ENCODE measurements at places on chromosomes 12 and 14. TPM values are rescaled to one million over a fixed set of nuclear protein-coding genes. Genes with fewer than 3 reads are reported as not detected.

DNA sequence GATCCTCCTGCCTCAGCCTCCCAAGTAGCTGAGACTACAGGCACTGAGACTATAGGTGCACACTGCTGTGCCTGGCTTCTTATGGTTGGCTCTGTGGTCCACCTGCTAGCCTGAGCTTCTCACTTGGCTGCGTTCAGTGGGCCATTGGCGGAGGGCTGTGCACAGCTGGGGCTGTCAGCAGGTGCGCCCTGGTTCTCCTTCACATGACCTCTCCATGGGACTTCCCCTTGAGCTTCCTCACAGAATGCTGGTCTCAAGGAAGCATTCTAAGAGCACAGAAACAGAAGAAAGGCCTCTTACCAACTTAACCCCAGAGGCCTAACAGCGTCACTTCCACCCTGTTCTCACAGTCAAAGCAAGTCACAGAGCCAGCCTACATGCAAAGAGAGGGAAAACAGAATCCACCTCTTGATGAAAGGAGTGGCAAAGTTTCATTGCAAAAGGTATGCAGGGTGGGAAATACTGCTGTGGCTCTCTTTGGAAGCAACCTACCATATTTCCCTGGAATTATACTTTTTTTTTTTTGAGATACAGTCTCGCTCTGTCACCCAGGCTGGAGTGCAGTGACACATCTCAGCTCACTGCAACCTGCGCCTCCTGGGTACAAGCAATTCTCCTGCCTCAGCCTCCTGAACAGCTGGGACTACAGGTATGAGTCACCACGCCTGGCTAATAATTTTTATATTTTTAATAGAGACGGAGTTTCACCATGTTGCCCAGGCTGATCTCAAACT lies 9.3 kb downstream of the RILPL2 start:
- DNase-seq, result peak; percentile 47
- H3K36me3 ChIP-seq, result peaks cover 50% of the 10 kb centered on the region
- peak overlapping the region; percentile 87 for H3K27ac ChIP-seq
- peaks cover 29% of the 10 kb centered on the region for H3K4me1 ChIP-seq

DNA sequence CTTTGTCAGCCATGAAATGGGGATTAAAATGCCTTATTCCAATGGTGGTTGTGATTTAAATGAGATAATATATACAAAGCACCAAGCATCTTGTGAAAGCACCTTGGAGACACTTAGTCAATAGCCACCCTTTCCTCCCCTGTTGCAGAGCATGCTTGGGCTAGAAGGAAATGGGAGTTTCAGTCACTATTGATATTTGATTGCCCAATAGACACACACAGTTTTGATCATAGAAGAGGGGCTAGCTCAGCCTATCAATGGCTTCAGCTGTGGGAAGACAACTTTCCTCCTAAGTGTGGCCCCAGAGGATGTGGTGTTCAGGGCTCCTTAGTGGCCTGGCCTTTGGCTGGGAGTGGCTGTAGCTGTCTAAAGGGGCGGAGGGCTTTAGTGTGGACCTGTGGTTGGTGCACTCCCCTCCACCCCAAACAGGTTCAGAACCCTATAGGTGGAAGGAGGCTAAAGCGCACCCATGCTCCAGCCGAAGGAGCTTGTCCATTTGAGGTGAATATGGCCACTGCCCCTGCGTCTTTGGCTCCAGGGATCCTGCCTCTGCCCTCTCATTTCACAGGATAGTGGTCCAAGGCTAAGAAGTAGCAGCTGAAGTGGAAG lies 132.3 kb downstream of the TMEM30B start:
- H3K27me3 ChIP-seq, result peaks cover 4% of the 10 kb centered on the region
- no peaks in the 10 kb centered on the region for H3K36me3 ChIP-seq
- no peaks in the 10 kb centered on the region for H3K4me1 ChIP-seq
- H3K27ac ChIP-seq, result no peak overlapping the region
- no peak for DNase-seq

DNA sequence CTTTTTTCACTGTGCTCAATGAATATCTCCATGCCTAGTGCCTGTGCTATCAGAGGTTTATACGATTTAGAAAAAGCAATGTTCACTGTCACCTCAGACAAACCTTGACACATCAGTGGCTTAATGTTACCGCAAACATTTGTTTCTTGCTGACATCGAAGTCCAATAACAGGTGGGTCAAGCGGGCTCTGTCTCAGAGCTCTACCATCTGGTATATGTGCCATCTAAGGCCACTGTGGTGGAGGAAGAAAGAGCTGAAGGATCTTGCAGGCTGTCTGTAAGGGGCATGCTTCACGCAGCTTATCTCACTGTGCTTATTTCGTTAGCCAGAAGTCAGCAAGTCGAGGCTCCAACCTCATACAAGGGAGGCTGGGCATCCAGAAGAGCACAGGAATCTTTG lies 189.5 kb upstream of the NTF3 start:
- no peaks in the 10 kb centered on the region for H3K27me3 ChIP-seq
- H3K4me3 ChIP-seq, result no peak overlapping the region
- no peaks in the 10 kb centered on the region for H3K4me1 ChIP-seq
- DNase-seq, result no peak
- no peaks in the 10 kb centered on the region for H3K36me3 ChIP-seq
- no peak overlapping the region for H3K27ac ChIP-seq

DNA sequence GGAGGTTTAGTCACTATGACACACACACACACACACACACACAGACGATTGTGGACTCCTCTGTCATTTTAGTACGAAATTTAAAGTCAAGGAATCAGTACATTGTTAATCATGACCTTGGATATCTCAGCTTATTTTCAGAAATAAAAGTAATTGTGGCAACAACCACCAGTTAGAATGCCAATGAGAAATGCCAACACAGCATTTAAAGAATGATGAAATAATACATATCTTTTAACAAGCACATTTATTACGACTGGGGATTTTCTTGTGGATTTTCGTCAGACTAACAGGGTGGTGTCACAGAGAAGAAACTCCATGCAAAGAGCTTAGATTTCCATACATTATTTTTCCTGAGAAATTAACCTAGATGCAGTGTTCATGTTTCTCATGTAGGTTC lies 1289.4 kb downstream of the AACS start:
- H3K27ac ChIP-seq, result no peak overlapping the region
- DNase-seq, result no peak
- H3K36me3 ChIP-seq, result no peaks in the 10 kb centered on the region
- no peak overlapping the region for H3K4me3 ChIP-seq

The KIF5A gene
- 0.89 TPM for total RNA-seq

DNA sequence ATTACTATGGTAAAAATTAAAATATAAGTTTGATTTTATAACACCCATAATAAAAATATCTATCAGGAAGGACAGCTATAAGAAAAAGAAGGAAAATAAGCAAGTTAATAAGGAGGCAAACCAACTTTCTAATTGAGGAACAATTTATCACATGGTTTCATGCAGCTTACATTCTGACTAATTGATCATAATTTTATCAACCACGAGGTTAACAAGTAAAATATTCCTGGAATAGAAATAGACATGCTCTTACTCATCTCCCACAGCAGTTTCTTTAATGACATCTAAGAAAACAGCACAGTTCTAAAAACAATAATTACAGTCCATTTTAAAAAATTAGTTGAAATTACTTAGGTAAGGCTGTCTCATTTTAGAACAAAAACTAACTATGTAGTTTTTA lies 130.8 kb upstream of the KRR1 start:
- peaks cover 14% of the 10 kb centered on the region for H3K27me3 ChIP-seq
- DNase-seq, result no peak
- peaks cover 20% of the 10 kb centered on the region for H3K4me1 ChIP-seq
- no peak overlapping the region for H3K4me3 ChIP-seq
- no peak overlapping the region for H3K27ac ChIP-seq

DNA sequence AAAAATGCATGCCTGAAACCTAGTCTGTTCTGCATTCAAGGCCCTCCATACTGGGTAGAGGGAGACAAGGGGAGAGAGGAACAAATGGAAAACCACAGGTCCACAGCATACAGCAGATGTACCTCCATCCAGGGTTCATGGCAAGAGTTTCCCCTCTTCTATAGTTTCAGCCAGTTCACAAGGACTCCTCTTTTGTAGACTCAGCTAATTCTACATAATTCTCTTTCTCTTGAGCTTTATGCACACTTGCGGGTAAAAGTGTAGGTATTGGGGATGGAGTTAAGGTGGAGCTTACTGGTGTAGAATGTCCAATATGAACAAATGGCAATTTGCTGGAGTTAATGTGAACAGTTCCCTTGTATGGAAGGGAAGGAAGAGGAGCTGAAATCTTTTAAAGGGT lies 23.4 kb downstream of the G2E3 start:
- DNase-seq, result no peak
- peaks cover 19% of the 10 kb centered on the region for H3K4me1 ChIP-seq
- H3K36me3 ChIP-seq, result peaks cover 55% of the 10 kb centered on the region
- no peak overlapping the region for H3K27ac ChIP-seq
- no peaks in the 10 kb centered on the region for H3K27me3 ChIP-seq

DNA sequence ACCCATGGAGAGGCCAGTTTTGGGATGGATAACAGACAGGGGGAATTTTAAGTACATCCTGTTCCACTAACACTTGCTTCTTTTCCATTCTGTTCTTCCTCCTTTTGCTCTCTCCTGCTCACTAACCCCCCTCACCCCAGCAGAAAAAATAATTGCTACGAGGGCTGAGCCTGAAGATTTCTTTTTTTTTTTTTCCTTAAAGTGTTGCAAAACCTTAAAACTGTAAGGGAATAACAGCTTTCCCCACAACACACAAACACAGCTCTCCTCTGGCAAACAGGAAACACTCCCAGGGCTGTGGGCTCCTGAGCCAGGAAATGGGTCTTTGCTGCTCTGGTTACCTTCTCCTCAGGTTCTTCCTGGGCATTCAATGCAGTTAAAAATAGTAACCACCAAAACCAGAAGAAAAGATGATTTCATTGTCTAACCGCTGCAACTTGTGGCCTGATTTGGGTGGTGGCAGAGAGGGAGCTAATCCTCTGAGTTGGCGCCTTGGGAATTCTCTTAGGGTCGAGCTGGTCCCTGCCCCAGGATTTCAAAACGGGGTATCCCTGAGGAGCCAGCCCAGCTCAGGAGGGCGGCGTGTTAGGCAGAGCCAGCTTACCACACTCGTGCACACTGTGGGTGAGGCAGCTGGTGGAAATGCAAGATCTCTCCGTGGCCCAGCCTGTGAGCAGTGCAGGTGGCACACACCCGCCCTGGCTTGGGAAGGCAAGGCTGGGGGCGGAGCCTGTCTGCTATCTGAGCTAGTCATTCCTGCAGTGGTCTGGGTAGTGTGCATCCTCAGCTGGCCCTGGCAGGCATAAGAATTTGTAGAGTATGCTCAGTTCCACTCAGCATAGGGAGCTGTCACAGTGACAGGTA lies 17.1 kb upstream of the EMP1 start:
- DNase-seq, result peak; percentile 75
- H3K27me3 ChIP-seq, result peaks cover 20% of the 10 kb centered on the region
- peak overlapping the region; percentile 84 for H3K27ac ChIP-seq
- peaks cover 64% of the 10 kb centered on the region for H3K4me1 ChIP-seq
- H3K4me3 ChIP-seq, result peak overlapping the region; percentile 54

The MYBPC1 gene
- not detected for total RNA-seq

GRCh38 chr14:34135492-34135891 lies 184.6 kb upstream of the EGLN3 start:
- H3K36me3 ChIP-seq, result no peaks in the 10 kb centered on the region
- H3K4me1 ChIP-seq, result no peaks in the 10 kb centered on the region
- H3K4me3 ChIP-seq, result no peak overlapping the region
- DNase-seq, result no peak

GRCh38 chr14:24366721-24367513 lies 1.1 kb upstream of the NFATC4 start:
- H3K36me3 ChIP-seq, result peaks cover 2% of the 10 kb centered on the region
- DNase-seq, result no peak
- no peak overlapping the region for H3K27ac ChIP-seq

GRCh38 chr14:102013669-102014200 lies 49.4 kb downstream of the DYNC1H1 start:
- no peaks in the 10 kb centered on the region for H3K27me3 ChIP-seq
- DNase-seq, result no peak
- H3K4me1 ChIP-seq, result peaks cover 6% of the 10 kb centered on the region
- no peak overlapping the region for H3K4me3 ChIP-seq
- no peak overlapping the region for H3K27ac ChIP-seq
- H3K36me3 ChIP-seq, result peaks cover 85% of the 10 kb centered on the region

The TAS2R14 gene
- 2.1 TPM for total RNA-seq

- DNase-seq, result peak; percentile 44
- peak overlapping the region; percentile 94 for H3K4me3 ChIP-seq
- peaks cover 48% of the 10 kb centered on the region for H3K36me3 ChIP-seq
- H3K27me3 ChIP-seq, result no peaks in the 10 kb centered on the region
Measured at GRCh38 chr12:47818467-47819137, 1.1 kb downstream of the HDAC7 start.

- H3K27ac ChIP-seq, result no peak overlapping the region
- H3K4me3 ChIP-seq, result no peak overlapping the region
- H3K36me3 ChIP-seq, result no peaks in the 10 kb centered on the region
- DNase-seq, result peak; percentile 70
- H3K27me3 ChIP-seq, result peaks cover 10% of the 10 kb centered on the region
Measured at GRCh38 chr12:114508529-114509129, 102.7 kb upstream of the TBX5 start.

GRCh38 chr14:98498019-98498885 lies 773.7 kb downstream of the BCL11B start:
- H3K27ac ChIP-seq, result no peak overlapping the region
- H3K4me1 ChIP-seq, result no peaks in the 10 kb centered on the region
- H3K36me3 ChIP-seq, result no peaks in the 10 kb centered on the region
- no peaks in the 10 kb centered on the region for H3K27me3 ChIP-seq
- H3K4me3 ChIP-seq, result no peak overlapping the region

DNA sequence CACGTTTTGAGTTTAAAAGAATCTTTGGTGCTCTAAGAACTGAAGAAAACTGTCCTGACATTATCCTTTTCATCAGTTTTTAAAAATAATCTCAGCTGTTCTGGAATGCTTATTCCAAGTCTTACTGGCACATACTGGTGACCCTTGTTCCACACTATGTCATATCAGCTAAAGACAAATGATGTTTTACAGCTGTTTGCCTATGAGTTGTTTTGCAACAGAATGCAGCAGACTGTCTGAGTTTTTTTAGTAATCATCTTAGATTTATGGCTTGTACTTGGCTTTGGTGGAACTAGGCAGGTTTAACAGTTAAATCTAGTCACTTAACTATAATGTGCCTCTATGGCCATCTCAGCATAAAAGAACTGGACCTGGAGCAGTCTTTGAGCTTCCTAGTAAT lies 91.6 kb upstream of the GRIN2B start:
- no peak overlapping the region for H3K4me3 ChIP-seq
- H3K4me1 ChIP-seq, result no peaks in the 10 kb centered on the region
- no peaks in the 10 kb centered on the region for H3K36me3 ChIP-seq
- H3K27ac ChIP-seq, result no peak overlapping the region
- no peaks in the 10 kb centered on the region for H3K27me3 ChIP-seq
- no peak for DNase-seq

DNA sequence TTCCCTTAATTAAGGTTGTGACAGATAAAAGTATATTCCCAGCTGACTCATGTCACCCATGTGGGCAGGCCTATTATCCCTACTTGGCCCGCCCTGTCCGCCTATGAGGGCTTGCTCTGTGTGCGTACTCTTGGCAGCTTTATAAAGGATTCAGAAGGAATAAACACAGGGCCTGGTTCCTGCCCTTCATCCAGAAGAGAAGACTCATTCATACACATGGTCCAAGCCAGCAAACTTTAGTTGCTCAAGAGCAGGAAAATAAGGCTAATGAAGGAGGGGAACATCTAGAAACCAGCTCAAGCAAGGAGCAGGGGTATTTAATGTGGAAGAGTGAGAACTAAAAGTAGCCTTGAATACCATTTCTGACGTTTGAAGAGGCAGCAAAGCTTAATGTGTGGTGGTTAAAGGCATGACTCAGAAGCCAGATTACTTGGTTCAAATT lies 141.9 kb downstream of the CRADD start:
- no peaks in the 10 kb centered on the region for H3K27me3 ChIP-seq
- DNase-seq, result no peak
- H3K4me1 ChIP-seq, result peaks cover 4% of the 10 kb centered on the region

Measured in activated CD4-positive, alpha-beta T cell treated with anti-CD3 and anti-CD28 coated beads, Interleukin-2, amount 10 ng/mL, durations not matched to agents 7 days and 5 days (primary cell).